ENCODE measurements at places on chromosomes 2 and 18.

DNA sequence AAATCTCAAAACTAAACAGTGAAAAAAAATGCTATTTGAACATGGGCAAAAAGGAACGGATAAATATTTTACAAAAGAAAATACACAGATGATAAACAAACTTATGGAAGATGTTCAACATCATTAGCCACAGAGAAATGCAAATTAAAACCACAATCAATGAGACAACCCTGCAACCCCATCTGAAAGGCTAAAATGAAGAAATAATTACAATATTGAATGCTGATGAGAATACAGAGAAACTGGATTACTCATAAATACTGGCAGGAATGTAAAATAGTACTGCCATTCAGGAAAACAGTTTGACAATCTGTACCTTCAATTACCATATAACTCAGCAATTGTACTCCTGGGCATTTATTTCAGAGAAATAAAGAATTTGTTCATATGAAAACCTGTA is 193.1 kb upstream of the UBE2E3 start:
- DNase-seq: no peak

DNA sequence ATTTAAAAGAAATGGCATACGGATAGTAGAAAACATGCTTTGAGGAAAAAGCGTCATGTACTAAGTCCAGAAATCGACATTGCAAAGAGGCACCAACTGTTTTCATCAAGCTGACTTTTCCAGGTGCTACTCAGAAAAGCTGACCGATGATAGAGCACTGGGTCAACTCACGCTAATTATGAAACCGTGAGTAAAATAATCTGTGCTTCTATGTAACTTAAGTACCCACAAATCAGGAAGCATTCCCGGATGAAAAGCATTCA is 353 bp upstream of the NUP35 start:
- DNase-seq: no peak

- DNase-seq: no peak
Observed at GRCh38 chr2:108323619-108324018, 34.9 kb downstream of the SULT1C2 start.

- DNase-seq: no peak
Observed at GRCh38 chr2:102103284-102103683, 39.3 kb upstream of the IL1R1 start.

DNA sequence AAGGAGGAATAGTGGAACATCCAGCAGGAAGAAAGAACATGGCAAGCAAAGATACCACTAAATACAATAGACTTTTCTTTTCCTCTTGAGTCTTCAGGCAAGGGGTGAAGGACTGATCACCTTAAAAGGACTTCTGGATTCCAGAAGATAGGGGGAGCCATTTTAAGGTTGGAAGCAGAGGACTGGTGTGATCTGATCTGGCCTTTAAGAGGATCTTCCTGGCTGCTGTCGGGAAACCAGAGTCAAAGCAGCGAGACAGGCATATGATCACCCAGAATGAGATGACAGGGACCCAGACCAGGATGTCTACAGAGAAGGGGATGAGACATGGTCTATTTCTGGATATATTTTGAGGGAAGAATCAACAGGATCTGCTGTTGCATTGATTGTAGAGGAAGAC is 558.0 kb downstream of the STK39 start:
- DNase-seq: no peak

GRCh38 chr2:105827351-105828096 is 82.8 kb downstream of the NCK2 start:
- no peak for DNase-seq

All from activated T-cell treated with anti-CD3 and anti-CD28 coated beads for 48 hours (primary cell).